NCI-H187 treated with DMSO at 0.1 percent for 48 hours (cell line): ENCODE measurements at places on chromosomes 13 and 19.

GRCh38 chr19:33278023-33278402 is 24.3 kb downstream of the CEBPA start:
- no peak for DNase-seq

- DNase-seq = no peak
Observed at GRCh38 chr13:21980049-21980448, 309.2 kb downstream of the FGF9 start.

DNA sequence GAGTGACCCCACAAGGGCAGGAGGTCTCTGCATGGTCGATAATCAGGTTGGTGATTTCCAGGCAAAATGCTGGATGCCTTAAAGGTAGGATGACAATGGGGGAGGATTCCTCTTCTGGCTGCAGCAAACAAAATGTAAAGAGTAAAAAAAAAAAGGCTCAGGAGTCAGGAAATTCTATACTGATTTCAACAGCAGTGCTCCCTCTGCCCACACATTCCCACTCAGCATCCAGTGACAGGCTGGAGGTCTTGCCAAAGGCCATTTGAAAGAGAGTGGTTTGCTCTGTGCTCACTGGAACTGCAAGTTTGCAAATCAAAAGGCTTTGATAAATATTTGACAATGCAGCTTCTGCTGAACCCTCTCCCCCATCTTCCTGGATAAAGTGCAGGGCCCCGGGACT is 135.4 kb downstream of the TNFRSF19 start:
- no peak for DNase-seq

DNA sequence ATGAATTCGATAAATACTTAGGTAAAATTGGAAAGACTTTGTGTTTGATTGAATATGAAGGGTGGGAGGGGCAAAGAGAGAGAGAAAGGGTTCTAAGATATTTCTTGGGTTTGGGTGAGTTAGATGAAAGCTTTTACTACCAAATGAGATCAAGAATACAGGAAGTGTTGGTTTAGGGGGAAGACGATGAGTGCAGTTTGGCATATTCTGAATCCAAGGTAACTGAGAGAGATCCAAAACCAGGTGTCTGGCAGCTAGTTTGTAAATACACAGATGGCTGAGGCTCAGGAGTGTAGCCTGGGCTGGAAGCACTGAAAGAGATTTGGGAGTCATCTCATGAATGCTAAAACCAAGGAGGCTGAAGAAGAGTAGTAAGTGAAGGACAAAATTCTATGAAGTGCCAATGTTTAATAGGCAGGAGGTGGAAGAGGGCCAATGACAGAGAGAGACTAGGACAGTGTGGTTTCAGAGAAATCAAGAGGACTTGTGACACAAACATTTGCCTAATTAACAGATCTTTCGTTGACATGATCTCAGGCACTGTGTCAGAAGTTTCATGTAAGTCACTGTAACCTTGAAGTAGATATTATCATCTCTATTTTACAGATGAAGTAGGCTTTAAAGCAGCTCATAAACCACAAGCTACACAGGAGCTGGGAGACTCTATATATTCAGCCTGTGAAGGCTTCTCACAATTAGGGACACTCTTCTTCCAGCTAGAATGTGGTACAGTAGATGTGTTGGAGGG is 70.2 kb upstream of the ZDHHC20 start:
- DNase-seq = no peak

- no peak for DNase-seq
Observed at GRCh38 chr19:31946491-31946890, 398.9 kb upstream of the ZNF507 start.

DNA sequence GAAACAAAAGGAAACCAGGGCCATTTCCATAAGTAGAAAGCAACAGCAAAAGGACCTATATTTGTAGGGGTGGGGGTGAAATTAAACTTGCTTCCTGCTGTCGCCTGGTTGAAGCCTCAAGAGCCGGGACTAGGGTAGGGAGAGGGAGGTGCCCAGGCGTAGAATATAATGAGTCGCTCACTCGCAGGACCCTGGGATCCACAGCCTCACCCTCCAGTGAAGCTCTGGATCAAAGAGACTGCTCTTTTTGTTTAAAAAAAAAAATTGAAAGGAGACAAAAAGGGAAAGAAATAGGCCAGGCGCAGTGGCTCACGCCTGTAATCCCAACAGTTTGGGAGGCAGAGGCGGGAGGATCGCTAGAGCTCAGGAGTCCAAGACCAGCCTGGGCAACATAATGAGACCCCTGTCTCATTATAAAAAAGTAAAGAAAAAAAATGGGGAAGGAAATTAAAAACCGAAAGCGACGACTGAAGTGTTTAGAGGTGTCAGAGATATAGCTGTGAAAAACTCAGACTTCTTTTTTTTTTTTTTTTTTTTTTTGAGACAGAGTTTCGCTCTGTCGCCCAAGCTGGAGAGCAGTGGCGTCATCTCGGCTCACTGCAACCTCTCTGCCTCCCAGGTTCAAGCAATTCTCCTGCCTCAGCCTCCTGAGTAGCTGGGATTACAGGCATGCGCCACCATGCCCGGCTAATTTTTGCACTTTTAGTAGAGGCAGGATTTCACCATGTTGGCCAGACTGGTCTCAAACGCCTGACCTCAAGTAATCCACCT is 10.9 kb upstream of the ADGRE5 start:
- no peak for DNase-seq

GRCh38 chr13:26621731-26622401 is 64.4 kb downstream of the WASF3 start:
- no peak for DNase-seq

DNA sequence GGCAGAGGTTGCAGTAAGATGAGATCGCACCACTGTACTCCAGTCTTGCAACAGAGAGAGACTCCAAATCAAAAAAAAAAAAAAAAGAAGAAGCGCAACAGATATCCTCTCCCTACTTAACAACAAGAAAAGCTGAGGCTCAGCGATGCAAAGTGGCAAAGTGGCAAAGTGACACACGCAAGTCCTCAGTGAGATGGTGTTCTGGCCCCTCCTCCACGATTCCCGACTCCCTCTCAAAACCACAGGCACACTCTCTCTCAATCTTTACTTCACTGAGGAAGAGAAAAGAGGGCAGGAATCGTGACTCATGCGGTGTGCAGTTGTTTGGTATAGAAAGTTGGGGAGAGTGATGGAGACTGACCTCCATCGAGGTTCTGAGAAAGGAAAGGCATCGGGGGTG is 12.6 kb downstream of the FFAR2 start:
- DNase-seq = no peak

DNA sequence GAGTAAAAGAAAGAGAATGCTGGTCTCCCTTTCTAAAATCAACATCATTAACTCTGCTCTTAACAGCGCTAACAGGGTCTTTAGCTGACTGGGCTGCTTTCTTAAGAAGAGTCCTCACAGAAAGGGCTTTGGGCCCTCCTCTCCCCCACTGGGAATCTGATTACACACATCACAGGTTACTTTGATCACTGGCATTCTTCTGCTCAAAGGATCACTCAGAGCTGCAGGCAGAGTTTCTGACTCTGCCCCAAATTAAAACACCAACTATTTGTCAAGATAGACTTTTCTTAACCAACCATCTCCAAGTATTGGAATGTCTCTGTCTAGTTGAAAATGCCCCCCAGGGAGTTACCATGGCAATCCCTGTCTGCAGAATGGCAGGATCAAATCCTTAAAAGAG is 31.1 kb upstream of the SIAH3 start:
- no peak for DNase-seq

DNA sequence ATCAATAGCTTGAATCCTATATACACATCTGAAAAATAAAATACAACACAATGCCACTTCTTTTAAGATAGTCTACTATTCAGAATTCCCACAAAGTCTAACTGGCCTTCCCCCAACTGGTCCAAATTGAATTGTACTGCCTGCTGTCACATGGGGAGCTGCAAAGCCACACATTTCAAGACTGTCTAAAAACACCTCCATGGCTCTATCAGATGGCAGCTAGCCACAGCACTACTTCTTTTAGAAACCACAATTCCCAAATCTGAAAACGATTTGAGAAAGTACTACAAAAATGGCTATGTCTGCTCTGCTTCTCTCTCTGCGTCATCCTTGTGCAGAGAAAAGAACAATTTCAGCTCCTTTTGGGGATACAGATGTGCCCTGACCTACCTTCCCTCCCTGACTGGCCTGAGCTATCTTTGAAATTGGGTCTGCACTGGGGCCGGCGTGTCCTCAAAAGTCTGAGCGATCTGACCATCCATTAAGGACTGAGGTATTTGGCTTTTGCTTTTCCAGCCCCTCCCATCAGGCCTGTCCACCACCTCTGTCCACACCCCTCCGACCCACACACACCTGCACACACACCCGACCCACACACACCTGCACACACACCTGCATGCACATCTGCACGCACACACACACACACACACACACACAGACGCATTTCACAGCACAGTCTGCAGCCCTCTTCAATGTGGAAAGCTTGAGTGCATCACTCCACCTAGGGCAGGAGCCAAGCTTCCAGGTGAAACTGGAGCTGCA is 68.6 kb upstream of the IPO5 start:
- DNase-seq = no peak

DNA sequence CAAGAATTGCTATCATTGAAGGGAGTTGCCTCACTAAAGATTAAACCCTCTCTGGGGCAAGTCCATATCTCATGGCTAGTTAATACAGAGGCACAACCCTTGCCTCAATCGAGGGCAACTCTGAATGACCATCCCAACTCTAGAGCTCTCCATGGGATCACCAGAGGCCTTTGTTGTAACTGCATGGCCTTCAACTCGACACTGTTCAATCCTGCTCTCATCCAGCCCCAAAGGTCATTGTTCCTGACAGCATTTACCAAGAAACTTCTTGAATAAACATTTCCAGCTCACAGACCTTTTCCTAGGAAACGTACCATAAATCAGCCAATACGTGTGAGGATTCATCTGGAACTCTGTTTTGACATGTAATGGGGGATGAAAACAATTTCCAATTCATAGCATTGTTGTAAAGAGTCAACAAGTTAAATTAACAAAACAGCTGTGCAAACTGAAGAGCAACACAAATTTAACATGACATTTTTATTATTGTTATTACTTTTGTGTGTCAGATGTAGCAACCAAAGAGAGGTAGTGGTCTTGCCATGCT is 452.7 kb downstream of the SUCLA2 start:
- DNase-seq = no peak

DNA sequence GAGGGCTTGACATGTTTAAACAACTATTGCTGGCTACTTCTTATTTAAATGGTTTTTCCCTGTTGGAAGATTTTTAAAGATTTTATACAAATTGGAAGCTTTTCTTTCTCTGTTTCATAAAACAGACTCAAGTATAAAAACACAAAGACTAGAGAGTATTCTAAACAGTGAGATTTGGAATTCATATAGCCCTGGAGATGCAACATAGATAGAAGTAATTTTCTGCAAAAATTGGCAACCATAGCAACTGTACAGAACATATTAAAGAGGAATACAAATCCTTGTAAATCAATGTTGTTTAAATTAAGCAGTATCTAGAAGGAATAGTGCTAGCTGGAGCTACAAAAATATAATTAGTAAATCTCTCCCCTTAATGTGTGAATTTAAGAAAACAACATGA is 2612.9 kb upstream of the PCDH20 start:
- DNase-seq = no peak

GRCh38 chr19:33809960-33810359 is 13.3 kb downstream of the KCTD15 start:
- no peak for DNase-seq

DNA sequence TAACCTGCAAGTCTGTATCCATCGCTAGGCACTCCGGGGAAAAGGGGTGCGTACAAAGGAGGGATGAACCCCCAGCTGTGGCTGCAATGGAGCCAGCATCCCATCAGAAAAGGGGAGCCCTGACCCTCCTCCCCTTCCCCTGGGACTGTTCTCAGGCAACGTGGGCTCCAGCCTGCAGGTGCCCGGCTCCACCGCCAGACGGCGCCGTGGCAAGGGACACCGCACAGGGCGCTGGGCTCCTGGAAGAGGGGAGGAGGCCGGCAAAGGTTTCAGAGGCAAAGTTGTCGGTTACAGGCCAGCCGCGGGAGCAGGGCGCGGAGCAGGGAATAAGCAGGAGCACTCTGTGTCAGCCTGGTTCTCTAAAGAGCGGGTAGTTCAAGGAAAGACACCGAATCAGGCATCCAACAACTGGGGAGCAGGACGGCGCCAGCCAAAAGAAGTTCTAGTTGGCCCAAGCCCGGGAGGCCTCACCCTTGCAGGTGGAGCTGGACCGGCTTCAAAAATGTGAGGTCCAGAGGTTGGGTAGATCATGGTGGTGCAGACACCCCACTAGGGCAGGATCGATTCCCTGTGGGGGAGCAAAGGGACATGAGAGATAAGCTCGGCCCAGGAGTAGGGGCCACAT is 53.0 kb upstream of the ATP12A start:
- no peak for DNase-seq

- no peak for DNase-seq
Observed at GRCh38 chr19:6906559-6907060, 19.2 kb downstream of the ADGRE1 start.

GRCh38 chr13:32248801-32249200 is 66.4 kb downstream of the ZAR1L start:
- no peak for DNase-seq

DNA sequence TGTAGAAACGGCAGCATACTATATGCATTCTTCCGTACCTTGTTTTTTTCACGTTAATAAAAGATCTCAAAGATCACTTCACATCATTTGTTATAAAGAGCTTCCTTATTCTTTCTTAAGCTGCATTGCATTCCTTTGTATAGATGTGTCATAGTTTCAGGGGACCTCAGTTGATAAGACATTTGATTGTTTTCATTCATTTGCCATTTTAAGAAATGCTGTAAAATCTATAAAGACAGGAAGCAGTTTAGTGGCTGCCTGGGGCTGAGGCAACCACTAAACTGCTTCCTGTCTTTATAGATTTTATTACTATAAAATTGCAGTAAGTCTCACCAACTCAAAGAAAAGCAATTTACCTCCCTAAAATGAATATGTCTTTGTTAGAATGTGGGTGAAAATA is 59.4 kb downstream of the ZDHHC20 start:
- DNase-seq = no peak

DNA sequence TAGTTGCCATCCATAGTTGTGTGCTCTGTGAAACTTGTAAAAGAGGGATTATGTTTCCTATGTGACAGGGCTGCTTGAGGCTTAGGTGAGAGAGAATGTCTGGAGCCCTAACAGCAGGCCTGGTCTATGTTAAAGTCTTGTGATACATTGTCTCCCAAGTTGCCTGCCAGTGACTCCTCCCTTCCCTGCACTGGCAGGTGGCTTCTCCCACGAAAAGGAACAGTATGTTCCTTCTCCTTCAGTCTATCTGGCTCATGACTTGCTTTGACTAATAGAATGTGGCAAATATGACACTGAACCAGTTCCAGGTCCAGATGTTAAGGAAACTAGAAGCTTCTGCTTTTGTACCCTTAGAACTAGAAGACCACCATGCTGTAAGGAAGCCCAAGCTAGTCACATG is 5.9 kb upstream of the KCNN4 start:
- DNase-seq = no peak

- no peak for DNase-seq
Observed at GRCh38 chr19:54875506-54875905, 1.5 kb downstream of the FCAR start.
